ENCODE measurements at places on chromosomes 5 and 9. TPM values are rescaled to one million over a fixed set of nuclear protein-coding genes. Genes with fewer than 3 reads are reported as not detected.

Gene TAF11L5
- not detected for total RNA-seq

Gene BSPRY
- not detected for total RNA-seq

Gene NAIF1
- total RNA-seq = 9.2 TPM

Gene TEX10
- 21.3 TPM for total RNA-seq

Gene GFPT2
- total RNA-seq = 57.5 TPM

Gene KIAA1958
- total RNA-seq = 0.89 TPM

Gene CCDC69
- 2.1 TPM for total RNA-seq

Gene PCDHA1
- not detected for total RNA-seq

Gene SLC25A51
- total RNA-seq = 32.4 TPM

Gene GADD45G
- 0.15 TPM for total RNA-seq

Gene TMEM8B
- 4.3 TPM for total RNA-seq

Gene TMED7
- 71.6 TPM for total RNA-seq

Gene ORM1
- not detected for total RNA-seq

Gene GTF3C4
- 8.6 TPM for total RNA-seq

Gene FPGS
- 65.4 TPM for total RNA-seq

Gene SPATA31C1
- total RNA-seq = not detected

Gene DNM1
- 5.7 TPM for total RNA-seq

Gene FBLL1
- 0.34 TPM for total RNA-seq

Gene BTNL9
- total RNA-seq = not detected

Gene SPINK4
- not detected for total RNA-seq

Gene UBLCP1
- total RNA-seq = 15.9 TPM

Gene IGIP
- 0.45 TPM for total RNA-seq

Gene SOHLH1
- not detected for total RNA-seq

Gene SPRY4
- total RNA-seq = 8.9 TPM

Gene FYB1
- not detected for total RNA-seq

Gene ZNF366
- total RNA-seq = not detected

Gene CNTFR
- not detected for total RNA-seq

Gene COL23A1
- not detected for total RNA-seq

Gene ZNF474
- under 0.01 TPM for total RNA-seq

Gene ALDH7A1
- total RNA-seq = 26.9 TPM

Gene PLPP7
- 3.7 TPM for total RNA-seq

Gene FOXB2
- not detected for total RNA-seq

Gene PALM2AKAP2
- total RNA-seq = 0.67 TPM

Gene SLC22A4
- total RNA-seq = 1.7 TPM

Gene CDH9
- total RNA-seq = not detected

Gene TAF1L
- total RNA-seq = not detected

Gene DDX4
- total RNA-seq = not detected

Gene SOWAHA
- not detected for total RNA-seq

Gene IL9
- total RNA-seq = not detected

Gene PAEP
- not detected for total RNA-seq

Gene SLC36A2
- total RNA-seq = not detected

Gene ANKRD31
- total RNA-seq = under 0.01 TPM

Gene SH3PXD2B
- total RNA-seq = 24.1 TPM

Gene DOLPP1
- 13.4 TPM for total RNA-seq

Gene FOXD4L3
- total RNA-seq = not detected

Gene CCL27
- not detected for total RNA-seq

Gene WDR38
- total RNA-seq = not detected

Gene SEMA6A
- total RNA-seq = 0.50 TPM

Gene CDHR2
- not detected for total RNA-seq

Gene BAG1
- total RNA-seq = 51.4 TPM

Gene ADAMTS13
- total RNA-seq = 1.2 TPM

Gene ANKRA2
- 12.3 TPM for total RNA-seq

Gene CFAP77
- total RNA-seq = not detected

Gene CMYA5
- total RNA-seq = 0.30 TPM

Gene SIL1
- 45.8 TPM for total RNA-seq

Gene ROPN1L
- 0.45 TPM for total RNA-seq

Gene PTGDS
- total RNA-seq = not detected
